ENCODE measurements at places on chromosomes 12 and 14.

- DNase-seq, result no peak
Observed at GRCh38 chr14:105709281-105710118, 183.1 kb downstream of the TMEM121 start.

DNA sequence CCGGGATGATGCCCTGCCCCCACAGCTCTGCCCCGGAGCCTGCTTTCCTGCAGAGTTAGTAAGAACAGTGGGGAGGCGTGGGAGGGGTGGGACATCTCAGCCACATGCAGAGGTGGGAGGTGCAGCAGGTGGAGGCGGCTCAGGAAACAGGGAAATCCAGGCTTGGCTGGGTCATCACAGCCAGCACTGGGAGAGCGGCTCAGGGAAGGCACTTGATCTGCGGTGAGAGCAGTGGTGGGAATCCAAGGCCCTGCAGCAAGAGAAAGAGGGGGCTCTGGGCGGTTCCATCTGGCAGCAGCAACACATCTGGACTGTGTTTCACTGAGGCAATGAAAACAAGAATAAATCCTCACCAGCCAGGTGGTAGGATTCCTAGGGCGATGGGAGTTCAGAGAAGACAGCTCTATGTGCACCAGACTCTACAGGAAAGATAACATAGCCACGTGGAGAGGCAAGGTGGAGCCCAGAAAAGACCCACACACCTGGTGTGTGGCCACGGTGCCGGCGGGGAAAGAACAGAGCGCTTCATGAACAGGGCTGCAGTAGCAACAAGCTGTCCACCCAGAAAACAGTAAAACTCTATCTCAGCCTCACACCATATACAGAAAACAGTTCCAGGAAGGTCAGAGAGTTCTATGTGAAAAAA lies 57.6 kb downstream of the CCDC85C start:
- peak; percentile 80 for DNase-seq

GRCh38 chr12:7899755-7900154 lies 27.0 kb upstream of the SLC2A14 start:
- DNase-seq, result no peak

DNA sequence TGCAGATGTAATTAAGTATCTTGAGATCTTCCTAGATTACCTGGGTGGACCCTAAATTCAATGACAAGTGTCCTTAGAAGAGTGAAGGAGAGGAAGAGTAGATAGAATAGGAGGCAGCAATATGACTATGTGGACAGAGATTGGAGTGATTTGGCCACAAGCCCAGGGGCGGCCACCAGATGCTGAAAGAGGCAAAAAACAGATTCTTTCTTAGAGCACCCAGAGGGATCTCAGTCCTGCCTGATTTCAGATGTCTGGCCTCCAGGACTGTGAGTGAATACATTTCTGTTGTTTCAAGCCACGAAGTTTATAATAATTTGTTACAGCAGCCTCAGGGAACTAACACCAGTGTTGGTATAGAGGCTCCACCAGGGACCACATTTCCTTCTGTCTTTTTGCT lies 67.3 kb downstream of the DACT1 start:
- DNase-seq, result peak; percentile 21

DNA sequence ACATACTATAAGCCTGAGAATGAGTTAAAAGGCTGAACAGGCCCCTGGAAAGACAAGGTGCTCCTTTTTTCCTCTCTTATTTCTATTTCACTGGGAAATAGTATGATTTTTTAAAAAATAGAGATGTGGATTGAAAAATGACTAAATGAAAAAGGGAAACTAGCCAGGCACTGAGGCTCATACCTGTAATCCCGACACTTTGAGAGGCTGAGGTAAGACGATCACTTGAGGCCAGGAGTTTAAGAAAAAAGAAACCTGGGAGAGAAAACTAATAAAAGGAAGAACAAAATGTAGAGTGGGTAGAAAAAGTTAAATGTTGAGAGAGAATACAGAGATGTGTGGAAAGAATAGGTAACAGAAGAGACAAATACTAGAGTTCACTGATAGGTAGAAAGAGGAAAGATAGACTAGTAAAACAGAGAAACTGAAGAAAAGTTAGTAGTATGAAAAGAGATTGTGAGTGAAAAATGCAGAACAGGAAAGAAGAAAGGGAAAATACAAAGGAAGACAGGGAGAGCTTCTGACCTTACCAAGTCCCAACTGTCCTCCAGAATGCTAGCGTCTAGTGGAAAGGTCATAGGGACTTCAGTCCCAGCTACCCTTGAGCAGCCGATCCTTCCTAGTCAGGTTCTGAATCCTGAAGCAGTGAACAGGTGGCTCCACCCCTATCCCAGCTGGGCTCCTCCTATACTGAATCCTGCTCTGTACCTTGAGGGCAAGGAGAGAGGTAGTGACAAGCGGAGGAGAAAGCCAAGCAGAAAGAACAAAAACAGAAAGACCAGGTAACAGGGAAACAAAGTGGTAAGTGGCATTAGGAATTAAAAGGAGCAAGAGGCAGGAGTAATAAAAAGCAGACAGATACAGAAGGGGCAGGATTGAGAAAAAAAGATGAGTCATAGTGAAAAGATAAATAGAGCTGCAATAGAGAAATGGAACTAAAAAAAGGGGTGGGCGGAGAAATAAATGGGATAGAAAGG lies 7.3 kb downstream of the TMEM116 start:
- DNase-seq, result no peak

GRCh38 chr14:42214981-42215491 lies 608.4 kb downstream of the LRFN5 start:
- DNase-seq, result no peak

DNA sequence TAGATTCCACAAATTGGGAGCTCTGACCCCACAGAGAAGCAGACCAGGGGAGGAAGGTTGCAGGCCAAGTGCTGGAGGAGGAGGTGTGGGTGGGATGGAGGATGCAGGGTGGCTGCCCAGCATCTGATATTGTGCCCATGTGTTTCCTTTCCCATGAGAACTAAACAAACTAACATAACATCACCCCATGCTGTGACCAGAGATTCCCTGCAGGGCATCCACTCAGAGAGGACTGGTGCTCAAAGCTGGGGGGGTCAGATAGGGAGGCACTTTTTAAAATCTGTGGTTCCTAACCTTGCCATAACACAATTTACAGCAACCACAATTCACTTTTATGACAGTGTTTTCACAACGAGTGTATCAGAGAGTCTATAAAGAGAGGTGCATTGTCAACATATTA lies 1277.6 kb downstream of the AACS start:
- no peak for DNase-seq

Measured in SK-N-SH (cell line).